ENCODE measurements at places on chromosomes 4 and X.

- no peak for DNase-seq
Observed at GRCh38 chr4:158958489-158959270, 144.2 kb upstream of the RAPGEF2 start.

DNA sequence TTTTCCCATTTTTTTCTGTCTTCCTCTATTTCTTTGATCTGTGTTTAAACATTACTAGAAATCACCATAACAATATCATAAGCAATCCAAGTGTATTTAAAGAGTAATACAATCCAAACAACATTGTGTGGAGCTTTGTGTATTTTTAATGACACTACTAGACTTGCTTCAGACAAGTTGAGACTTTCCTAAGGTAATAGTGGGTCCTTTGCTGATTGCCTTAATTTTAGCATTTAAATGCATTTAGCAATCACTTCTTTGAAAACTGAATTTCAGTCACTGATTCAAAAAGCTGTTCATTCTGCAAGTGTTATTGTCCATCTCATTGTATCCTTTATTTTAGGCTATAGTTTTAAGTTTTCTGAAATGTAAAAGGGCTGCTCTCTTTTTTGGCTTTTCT, 804.8 kb downstream of the ADGRL3 start:
- DNase-seq, result no peak

GRCh38 chr4:172750910-172751309, 417.7 kb upstream of the GALNT7 start:
- no peak for DNase-seq

- DNase-seq, result no peak
Observed at GRCh38 chrX:130080791-130081367, 29.4 kb downstream of the ELF4 start.

GRCh38 chr4:64776820-64777219, 367.6 kb upstream of the TECRL start:
- no peak for DNase-seq

- DNase-seq, result no peak
Observed at GRCh38 chrX:109753256-109753655, 20.2 kb upstream of the ACSL4 start.

GRCh38 chr4:148850257-148850995, 408.2 kb upstream of the NR3C2 start:
- DNase-seq, result no peak

DNA sequence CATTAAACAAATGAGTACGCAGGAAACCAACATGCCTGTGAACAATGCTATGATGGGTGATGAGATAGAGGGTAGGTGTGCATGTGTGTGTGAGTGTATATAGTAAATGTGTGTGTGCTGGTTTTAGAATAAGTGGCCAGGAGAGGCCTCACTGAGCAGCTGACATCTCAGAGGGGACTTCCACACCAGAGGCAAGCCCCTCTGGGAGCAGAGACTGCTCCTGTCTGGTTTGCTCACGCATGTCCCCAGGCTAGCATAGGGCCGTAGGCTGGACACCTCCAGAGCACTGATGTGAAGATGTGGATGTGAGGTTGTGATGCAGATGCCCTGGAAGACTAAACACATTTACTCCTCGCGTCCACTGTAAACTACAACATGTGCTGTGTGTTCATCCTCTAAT, 104.5 kb downstream of the DRD5 start:
- DNase-seq, result no peak

- DNase-seq, result no peak
Observed at GRCh38 chr4:41207291-41207831, 7.0 kb downstream of the APBB2 start.

DNA sequence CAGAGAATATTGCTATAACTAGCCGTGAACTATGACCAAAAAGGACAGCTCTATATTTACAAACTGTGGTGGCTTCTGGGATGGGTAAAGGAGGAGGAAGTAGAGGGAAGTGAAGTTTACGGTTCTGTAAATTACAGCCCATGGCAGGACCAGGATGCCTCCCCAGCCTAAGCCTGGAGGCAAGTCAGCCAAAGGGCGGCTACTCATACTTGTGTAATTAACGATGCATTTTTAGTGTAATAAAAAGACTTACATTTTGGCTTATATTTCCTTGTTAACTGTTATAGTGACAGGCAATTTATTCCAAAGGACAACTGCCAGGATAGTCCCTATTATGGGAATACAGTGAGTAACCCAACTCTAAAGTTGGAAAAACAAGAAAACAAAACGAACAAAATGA, 139.9 kb upstream of the OTUD4 start:
- DNase-seq, result no peak

- no peak for DNase-seq
Observed at GRCh38 chrX:92232182-92232581, 453.0 kb downstream of the PCDH11X start.

DNA sequence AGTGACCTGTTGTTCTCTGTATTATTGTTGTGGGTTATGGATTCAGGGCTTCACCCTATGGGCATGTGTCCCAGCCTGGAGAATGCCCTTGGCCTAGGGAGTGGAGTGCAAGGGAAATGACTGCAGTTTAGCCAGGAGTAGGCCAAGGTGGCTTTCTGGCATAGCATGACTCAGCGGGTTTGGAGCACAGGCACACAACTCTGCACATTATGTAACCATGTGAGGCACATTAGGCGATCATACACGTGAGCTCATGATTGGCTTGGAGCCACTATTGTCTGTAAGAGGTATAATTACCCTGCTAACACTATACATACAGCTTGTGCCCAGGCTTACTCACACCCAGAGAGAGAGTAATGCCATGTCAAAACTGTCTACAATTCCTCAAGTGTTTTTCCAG, 35.1 kb upstream of the TACR3 start:
- no peak for DNase-seq

DNA sequence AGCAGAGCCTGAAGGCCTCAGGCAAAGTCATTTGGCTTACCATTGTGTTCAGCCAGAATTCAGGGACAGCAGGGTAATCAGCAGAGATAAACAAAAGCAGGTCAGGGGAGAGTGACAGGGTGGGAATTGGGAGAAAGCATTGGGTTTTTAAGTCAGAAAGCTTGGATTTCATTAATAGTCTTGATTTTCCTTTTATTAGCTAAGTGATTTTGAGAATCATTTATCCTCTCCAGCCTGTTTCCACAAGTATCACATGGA, 410.1 kb downstream of the HNRNPD start:
- DNase-seq, result no peak

GRCh38 chr4:178611062-178611461, 1168.8 kb upstream of the AGA start:
- no peak for DNase-seq

DNA sequence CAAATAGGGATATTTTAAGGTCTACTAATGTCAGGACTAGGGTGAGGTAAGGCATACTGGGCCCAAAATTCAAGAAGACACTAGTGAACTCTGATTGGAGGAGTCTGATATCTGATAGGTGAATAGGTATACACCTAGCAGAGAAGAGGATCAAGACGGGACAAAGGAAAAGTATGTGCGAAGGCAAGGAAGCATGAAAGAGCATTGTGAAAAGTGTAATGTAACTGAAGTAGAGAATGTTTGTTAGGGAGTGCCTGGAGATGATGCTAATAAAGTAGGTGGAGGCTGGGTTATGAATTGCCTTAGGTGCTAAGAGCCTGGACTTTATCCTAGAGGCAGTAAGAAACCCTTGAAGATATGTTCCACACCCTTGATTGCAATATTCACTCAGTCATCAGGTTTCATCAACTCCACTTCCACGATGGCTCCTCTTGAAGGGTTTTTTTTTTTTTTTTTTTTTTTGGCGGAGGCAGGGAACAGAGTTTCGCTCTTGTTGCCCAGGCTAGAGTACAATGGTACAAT, 49.9 kb upstream of the XIAP start:
- DNase-seq, result no peak

GRCh38 chr4:19230906-19231545, 1020.7 kb upstream of the SLIT2 start:
- no peak for DNase-seq

- DNase-seq, result no peak
Observed at GRCh38 chr4:113537628-113538027, 223.9 kb downstream of the CAMK2D start.

DNA sequence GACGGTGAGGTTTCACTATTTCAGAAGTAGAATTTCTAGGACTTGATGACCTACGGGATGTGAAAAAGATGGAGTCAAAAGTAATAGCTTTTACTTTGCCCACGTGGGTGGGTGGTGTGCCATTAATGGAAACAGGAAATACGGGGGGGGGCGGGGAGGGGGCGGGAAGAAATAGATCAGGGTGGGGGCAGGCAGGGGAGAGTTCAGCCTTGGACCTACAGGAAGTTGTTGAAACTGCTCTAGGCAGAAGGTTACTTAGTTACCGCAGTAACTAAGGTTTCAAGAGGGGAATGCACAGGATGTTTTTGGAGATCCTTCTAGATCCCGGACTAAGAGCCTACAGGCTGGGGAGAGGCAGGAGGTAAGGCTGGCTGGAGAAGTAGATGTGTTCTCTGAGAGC, 3.6 kb upstream of the FHL1 start:
- no peak for DNase-seq

DNA sequence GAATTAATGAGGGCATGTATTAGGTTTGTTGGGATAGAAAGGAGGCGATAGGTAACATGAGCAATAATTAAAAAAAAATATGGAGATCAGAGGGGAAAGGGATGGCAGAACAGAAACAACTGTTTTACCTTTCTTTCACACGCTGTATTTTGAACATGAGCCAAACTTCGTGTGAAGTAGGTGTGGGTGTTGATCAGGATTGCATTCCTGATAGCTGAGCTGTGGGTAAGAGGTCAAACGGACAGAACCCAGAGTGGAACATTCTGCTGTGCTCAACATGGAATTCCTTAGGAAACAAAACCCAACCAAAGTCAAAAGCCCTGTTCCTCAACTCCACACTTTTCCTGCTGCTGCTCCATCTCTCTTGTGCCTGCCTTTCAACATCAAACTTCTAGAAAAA, 162.5 kb upstream of the CASK start:
- no peak for DNase-seq

DNA sequence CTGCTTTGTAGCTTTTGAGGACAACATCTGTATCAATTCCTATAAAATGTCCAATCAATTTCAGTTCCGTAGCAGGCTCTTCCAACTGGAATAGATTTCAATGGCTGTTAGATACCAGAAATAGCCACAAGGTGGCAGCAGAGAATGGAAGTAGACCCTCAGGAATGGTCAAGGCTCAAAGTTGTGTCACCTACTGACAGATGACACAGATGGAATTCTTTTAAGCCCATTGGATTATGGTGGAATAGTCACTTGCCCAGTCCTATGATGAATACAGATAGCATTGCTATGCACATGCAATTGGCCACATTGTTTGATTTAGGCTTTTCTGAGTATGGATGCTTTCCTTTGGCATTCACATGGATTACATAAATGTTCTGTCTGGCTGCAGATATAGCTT, 130.4 kb upstream of the RADX start:
- DNase-seq, result no peak

DNA sequence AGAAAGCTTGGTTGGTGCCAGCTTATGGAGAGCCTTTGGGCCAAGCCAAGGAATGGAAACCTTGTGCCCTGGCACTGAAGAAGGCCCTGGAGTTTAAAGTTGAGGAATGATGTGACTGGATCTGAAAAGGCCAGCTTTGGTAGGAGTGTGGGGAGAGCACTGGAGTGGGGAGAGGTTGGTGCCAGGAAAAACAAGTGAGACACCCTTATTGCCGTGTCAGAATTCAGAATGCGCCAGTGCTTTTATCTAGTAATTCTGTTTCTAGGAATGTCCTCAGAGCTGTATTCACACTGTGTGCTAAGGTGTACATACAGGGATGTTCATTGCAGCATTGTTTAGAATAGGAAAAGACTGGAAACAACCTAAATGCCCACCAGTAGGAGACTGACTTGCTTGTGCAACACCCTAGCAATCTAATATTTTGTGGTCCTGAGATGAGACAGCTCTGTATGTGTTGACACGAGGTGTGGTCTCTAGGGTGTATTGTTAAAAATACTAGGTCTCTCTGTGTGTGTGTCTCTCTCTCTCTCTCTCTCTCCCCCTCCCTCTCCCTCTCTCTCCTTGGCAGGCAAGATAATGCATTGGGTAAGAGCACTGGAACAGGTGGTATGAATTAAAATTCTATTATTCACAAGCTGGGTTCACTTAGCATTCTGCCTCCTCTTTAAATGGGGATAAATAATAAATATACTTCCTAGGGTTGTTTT, 107.8 kb downstream of the GATB start:
- DNase-seq, result no peak

- DNase-seq, result no peak
Observed at GRCh38 chr4:24303926-24304325, 280.4 kb downstream of the DHX15 start.

DNA sequence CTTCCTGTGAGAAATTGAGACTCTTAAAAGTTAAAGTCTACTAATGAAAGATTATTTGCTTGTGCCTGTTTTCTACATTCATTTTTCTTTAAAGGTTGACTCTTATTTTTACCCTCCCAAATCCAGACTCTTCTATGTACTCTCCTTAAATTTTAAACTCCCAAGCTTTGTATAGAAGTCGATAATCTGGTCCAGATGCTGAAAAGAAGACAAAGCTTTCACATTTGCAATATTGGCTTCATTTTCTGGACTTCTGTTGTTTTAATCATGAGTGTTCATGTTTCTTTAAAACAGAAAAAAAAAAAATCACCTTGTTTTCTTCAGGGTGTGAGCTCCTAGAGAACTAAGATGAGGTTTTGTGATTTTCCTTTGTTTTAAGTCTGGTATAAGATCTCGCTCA, 53.2 kb upstream of the TBC1D14 start:
- DNase-seq, result no peak

DNA sequence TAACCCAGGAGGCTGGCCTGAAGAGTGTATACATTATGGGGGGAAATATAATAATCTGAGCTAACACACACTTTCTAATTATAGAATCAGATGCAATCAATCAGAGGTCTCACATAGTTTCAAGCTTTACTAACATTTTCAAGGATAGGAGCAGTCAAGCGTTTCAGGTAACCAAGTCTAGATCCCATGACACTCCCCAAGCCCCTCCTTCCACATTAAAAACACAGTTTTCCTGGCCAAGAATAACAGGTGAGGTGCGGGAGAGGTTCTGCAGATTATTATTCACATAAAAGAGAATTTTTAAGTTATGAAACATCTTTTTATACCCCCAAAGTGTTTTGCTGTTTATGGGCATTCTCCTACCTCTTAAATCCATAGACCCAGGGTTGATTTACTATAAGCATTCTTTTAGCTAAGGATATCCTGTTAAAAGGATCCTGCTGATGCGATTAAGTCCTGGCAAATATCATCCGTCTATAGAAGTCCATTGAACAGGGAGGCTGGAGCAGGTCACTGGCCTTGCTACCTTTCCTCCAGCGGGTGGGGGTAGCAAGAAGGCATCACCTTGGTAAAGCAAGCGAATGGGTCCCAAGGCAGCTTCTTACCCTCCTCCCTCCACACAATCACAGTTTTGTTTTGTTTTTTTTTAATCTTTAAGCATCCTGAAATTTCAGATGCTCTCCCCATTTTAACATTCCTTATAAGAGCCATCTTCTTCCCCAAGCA, 104.7 kb upstream of the GPM6A start:
- no peak for DNase-seq

Measured in stimulated activated CD4-positive, alpha-beta T cell treated with anti-CD3 and anti-CD28 coated beads, Interleukin-15, amount 100 ng/mL, for 48 hours (primary cell).